Umbilical cord (tissue), 2 donors: ENCODE measurements at places on chromosomes 2 and 18.

DNA sequence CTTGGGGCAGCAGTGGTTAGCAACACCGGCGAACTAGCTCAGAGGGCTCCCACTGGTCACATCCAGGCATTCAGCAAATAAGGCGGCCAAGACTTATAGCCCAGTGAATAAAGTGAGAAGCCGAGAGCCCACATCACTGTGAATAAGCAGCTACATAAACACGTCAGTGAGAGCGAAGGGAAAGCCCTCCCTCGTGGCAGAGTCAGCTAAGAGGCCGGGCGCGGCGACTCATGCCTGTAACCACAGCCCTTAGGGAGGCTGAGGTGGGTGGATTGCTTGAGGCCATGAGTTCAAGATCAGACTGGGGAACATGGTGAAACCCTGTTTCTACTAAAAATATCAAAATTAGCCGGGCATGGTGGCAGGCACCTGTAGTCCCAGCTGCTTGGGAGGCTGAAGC, 5.2 kb downstream of the D2HGDH start:
- no peak for DNase-seq

- DNase-seq: no peak
Observed at GRCh38 chr2:231936491-231936890, 10.3 kb upstream of the NPPC start.

DNA sequence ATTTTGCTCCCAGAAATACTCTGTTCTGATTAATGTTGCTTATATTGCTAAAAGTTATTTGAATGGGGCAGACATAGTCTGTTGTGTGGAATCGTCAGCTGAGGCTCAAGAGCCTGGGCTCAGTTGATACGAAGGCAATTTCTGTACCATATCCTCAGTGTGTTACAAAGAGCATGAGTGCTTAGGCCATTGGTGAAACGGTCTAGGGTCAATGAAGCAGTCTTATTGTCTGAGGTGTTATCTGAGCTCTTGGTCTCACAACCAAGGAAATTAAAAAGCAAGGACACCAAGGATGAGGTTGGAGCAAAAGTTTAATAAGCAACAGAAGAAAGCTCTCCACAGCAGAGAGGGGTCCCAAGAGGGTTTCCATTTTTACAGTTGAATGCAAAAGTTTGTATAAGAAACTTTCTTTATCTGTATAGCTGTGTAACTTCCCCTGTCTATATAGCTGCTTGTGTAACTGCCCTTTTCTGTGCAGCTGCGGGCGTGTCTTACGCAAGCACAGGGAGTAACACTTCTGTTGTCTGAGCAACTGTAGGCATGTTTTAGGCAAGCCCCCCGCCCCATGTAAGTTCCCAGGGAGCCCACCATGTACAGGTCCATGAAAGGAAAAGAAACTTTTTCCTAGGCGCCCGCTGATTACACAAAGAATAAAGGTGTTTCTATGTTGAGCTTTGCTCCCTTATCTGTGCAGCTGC, 40.6 kb upstream of the DSC1 start:
- peak; percentile 60 for DNase-seq

GRCh38 chr18:25240420-25240770, 111.6 kb downstream of the ZNF521 start:
- DNase-seq: peak; percentile 37
